ENCODE measurements at places on chromosomes 3 and 15.

- DNase-seq: no peak
Observed at GRCh38 chr15:71812966-71813722, 2.8 kb downstream of the NR2E3 start.

- DNase-seq: no peak
Observed at GRCh38 chr3:115581362-115582135, 41.8 kb upstream of the GAP43 start.

- no peak for DNase-seq
Observed at GRCh38 chr3:151795276-151795675, 18.6 kb upstream of the AADAC start.

DNA sequence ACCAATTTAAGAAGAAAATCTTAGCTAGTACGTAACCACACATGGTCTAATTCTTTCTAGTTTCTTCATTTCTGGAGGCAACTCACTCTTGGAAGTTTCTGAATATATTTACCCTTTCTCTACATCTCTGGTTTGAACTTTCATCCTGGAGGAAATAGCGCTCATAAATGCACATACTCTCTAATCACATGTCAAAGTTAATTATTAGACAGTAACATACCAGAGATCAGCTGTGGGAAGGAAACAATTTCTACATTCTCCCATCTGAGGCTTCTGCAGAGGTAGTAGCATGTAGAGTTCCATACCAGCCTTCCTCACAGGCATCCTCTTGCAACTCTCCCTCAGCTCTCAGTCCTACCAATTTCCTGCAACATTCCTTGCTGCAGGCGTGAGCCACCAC, 132.5 kb downstream of the RBPMS2 start:
- DNase-seq: no peak

DNA sequence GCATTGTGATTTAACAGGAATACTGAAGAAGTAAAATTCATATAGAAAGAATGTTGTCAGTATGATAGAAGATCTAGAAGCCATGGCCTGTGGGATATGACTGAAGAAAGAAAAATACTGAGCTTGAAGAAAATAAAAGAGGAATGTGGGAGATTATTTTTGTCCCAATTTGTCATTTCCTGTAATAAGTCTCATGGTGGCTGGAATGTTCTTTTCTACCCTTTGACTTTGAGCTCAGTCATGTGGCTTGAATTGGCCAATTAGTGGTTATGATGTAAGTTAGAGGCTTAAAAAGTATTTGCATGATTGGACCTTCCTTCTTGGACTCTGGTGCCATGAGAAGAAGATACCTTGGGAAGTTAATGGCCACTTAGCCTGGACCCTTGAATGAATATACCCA, 14.1 kb downstream of the APH1B start:
- DNase-seq: no peak

DNA sequence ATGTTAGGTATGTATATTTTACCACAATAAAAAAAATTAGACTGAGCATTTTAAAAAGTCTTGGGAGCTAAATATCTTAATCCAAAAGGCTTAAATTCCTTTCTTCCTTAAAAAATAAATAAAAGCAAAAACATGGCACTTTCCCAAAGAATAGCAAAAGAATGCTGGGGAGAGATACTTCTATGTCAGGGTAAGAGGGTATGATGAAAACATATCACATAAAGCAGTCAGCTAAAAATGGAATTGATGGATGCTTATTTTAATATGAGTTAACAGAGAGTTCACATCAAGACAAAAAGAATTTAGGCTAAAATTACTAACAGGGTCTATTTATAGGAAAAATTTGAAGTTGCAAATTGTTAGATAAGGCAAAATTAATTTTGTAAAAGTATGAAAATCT, 141.0 kb downstream of the MYLK start:
- no peak for DNase-seq

- no peak for DNase-seq
Observed at GRCh38 chr3:86794361-86795065, 196.4 kb downstream of the VGLL3 start.

GRCh38 chr3:186105543-186105942, 3.3 kb downstream of the ETV5 start:
- no peak for DNase-seq

DNA sequence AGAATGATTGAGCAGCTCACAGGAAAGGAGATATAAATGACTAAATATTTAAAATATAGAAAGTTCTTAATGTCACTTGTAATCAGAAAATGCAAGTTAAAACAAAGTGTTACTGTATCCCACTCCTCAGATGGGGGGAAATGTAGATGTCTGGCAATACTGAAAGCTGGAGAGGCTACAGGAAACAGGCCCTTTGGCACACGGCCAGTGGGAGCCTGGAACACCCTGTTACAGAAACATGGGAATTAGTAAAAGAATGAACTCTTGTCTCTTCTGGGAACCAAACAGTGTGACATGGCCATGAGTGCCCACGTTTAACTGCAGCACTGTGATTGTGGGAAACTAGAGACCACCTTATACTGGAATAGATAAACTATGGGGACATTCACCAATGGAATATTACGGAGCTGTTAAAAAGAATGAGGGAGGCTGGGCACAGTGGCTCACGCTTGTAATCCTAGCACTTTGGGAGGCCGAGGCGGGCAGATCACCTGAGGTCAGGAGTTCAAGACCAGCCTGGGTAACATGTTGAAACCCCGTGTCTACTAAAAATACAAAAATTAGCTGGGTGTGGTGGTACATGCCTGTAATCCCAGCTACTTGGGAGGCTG, 50.2 kb downstream of the CDCP1 start:
- no peak for DNase-seq

GRCh38 chr3:123159926-123160635, 41.7 kb upstream of the SEC22A start:
- DNase-seq: no peak

GRCh38 chr3:13841141-13841540, 38.7 kb downstream of the WNT7A start:
- no peak for DNase-seq

DNA sequence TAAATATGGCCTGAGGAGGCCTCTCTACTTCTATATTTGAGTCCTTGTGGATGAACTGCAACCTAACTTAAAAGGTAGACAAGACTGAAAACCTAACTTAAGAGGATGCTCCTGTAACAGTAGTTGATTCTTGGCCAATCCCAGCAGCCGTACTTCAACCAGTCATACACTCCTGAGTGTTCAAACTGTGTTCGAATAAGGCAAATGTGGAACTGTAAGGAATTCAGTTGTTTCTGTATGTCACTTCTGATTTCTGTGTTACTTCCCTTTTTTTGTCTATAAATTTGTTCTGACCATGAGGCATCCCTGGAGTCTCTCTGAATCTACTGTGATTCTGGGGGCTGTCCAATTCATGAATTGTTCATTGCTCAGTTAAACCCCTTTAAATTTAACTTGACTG, 20.5 kb downstream of the GALK2 start:
- DNase-seq: no peak

DNA sequence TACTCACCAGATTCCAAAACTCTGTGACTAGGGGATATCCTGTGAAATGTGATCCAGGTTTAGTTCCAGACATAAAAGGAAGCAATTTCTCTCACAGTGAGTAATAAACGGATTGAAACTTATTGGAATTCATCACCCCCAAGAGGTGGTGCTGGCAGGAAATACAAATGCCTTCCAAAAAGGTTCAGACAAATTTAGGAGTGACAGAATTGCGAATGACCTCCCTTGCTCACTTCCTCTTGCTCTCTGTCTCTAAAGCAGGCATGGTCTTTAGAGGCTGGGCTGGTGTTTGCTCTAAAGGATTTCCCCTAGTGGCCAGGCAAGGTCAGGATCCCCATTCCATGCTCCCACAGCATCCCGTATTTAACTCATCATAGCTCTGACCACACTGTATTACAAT, 449.4 kb upstream of the PPP2R3A start:
- no peak for DNase-seq

GRCh38 chr3:67437090-67437489, 217.3 kb downstream of the SUCLG2 start:
- no peak for DNase-seq

DNA sequence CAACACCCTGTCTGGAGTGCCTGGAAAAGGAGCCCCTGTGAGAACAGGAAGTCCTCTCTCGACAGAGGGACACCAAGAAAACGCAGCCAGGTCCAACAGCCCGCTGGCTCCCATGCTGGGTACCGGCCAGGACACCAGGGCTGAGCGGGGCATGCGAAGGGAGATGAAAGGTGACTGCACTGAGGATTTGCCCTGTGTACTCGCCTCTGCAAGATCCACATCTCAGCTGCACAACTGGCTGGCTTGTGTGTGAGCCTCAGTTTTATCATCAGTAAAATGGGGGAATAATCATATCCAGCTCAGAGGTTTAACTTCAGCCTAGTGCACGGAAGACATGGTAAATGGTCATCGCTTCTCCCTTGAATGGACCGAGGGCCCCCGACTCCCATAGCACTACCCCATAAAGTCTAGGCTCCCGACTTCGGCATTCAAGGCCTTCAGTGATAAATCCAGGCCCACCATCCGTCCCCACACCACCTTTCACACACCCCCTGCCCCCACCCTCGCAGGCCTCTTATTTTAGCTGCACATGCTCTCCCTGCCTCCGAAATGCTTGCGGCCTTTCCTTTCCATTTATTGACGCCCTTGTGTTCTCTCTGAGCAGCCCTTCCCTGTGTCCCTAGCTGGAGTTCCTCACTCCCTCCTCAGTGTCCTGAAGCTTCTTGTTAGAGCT, 15.8 kb downstream of the ISG20 start:
- no peak for DNase-seq

DNA sequence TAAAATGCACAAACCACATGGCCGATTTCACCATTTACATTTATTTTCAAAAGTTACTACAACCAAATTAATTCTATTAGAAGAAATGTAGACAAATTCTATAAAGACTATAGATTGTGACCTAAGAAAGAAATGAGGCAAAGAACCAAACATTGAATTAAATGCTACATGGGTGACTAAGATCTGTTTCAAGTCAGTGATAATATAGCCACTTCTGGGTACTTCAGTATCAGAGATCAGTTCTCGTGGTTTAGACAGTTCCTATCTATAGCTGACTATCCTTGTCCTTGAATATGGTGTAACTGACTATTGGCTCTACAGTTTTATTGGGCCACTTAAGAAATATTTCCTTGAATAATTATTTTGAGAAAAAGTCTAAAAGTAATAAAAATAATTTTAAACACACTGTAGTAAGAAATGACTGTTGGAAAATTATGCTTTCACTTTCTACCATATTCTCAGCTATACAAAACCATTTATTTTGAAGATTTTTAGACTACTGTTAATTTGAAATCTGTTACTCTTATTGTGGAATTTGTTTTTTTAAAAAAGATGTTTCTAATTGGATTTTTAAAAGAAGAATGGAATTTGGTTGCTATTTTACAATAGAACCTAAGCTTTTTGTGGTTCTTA, 14.1 kb downstream of the KCNMB3 start:
- DNase-seq: no peak

- no peak for DNase-seq
Observed at GRCh38 chr3:14839236-14839635, 20.5 kb downstream of the FGD5 start.

- no peak for DNase-seq
Observed at GRCh38 chr3:14496351-14496750, 43.8 kb downstream of the GRIP2 start.

DNA sequence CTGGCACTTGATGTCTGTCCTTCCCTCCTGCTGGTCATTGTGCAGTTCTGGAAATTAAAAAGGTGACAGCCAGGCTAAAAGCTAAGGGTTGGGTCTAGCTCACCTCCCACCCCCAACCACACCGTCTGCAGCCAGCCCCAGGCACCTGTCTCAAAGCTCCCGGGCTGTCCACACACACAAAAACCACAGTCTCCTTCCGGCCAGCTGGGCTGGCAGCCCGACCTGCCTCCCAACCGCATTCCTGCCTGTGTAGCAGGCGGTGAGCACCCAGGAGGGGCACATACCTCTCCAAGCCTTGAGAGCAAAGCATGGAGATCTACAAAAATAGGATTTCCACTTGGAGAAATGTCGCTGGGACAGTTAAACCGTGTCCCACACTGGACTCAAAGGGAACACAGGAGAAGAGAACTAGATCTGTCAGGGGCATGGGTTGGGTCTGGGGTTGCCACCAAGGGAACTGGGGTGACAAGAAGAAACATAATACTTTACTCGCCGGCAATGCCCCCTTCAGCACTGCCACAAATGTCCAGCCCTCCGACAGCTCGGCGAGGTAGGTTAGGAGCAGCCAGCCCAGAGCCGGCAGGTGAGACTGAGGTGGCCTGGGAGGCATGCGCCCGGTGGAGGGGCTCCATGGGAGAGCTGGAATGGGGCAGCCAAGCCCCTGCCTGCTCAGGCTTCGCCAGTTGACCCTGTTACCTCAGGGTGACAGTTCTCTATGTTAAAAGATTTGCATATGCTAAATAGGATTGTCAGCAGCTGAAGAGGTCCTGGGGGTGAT, 52.2 kb downstream of the EXOG start:
- DNase-seq: no peak

GRCh38 chr3:69357196-69357595, 28.7 kb downstream of the FRMD4B start:
- no peak for DNase-seq

- DNase-seq: no peak
Observed at GRCh38 chr3:29312395-29312794, 31.5 kb downstream of the RBMS3 start.

GRCh38 chr3:194379231-194379630, 9.7 kb upstream of the LRRC15 start:
- DNase-seq: no peak

DNA sequence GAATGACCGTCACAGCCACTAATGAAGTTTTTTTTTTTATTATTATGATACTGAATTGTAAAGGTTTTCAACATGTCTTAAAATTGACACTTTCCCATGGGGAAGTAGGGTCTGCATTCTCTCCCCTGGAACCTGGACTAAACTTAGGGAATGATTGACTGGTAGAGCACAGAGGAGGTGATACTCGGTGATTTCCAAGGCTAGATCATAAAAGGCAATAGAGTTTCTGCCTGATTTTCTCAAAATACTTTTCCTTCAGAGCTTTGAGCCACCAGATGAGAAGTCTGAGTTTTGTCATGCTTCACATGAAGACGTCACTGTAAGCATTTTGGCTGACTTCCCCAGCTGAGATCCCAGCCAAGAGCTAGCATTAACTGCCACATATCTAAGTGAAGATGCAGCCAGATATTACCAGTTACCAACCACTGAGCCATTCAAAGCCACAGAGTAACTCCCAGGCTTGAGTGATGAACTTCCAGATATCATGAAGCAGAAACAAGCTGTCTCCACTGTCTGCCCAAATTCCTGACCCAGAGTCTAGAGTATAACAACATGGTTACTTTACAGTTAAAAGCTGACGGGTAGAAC, 105.8 kb downstream of the LSAMP start:
- DNase-seq: no peak
